ENCODE measurements at places on chromosomes 16 and 17.

GRCh38 chr16:20660325-20660724 is 37.2 kb downstream of the ACSM1 start:
- DNase-seq: no peak

- DNase-seq: no peak
Observed at GRCh38 chr16:10846213-10846998, 27.8 kb upstream of the TVP23A start.

- no peak for DNase-seq
Observed at GRCh38 chr16:88413231-88413630, 30.5 kb downstream of the ZNF469 start.

- no peak for DNase-seq
Observed at GRCh38 chr16:53061701-53062159, 6.9 kb downstream of the CHD9 start.

- no peak for DNase-seq
Observed at GRCh38 chr16:59707436-59708226, 973.5 kb upstream of the GOT2 start.

- peak; percentile 66 for DNase-seq
Observed at GRCh38 chr17:79019632-79020584, 4.1 kb upstream of the C1QTNF1 start.

DNA sequence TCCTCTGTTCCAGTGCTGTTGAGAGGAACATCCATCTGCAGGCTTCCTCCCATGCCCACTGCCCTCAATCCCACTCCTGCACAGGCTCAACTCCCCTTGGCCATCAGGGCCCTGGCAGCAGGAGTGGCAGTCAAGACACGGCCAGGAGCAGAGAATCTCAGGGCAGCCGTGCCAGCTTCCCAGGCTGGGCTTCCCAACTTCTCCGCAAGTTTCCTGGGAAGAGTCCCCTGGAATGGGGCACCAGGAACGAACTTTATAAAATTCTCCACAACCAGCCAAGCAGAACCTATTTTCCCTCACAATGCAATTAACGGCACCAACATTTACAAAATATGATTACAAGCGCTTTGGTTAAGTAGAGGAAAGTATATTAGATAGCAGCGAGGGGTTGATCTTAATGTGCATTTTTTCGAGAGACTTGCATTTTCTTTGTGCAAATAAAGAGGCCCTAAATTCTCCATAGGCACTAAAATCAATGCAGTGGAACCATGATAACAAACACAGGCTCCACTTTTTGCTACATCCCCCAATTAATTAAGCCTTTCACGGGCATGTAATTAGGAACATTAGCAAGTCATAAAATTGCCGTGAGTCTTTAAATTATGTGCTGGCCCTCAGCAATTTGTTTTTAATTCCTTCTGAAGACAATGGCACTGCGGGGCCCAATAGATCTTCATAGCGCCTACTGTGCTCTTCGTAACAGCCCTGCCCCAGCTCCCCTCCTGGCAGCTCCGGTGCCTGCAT is 99.9 kb upstream of the LHX1 start:
- DNase-seq: peak; percentile 33

DNA sequence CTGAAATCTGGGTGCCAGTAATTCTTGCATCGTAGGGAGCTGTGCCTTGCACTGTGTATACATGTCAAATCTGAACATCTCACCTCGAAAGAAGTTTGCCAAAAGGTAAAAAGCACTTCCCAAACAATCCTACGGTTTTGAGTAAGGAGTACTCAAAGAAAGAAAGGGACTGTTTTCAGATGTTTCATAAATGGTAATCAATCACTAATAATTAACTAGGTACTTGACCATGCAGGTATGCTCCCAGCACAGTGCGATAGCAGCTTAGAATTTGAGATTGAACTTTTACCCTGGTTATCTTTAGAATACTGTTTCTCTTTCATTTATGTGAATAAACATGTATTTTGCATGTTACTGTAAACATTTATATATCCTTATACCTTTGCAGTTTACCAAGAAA is 39.0 kb downstream of the PRKCA start:
- DNase-seq: peak; percentile 54

DNA sequence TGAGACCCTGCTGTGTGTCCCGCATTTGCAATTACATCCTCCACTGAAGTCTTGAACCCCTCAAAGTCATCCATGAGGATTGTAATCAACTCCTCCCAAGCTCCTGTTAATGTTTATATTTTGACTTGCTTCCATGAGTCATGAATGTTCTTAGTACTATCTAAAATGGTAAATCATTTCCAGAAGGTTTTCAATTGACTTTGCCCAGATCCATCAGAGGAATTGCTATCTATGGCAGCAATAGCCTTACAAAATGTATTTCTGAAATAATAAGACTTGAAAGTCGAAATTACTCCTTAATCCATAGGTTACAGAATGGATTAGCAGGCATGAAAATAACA is 2.5 kb upstream of the C16orf87 start:
- DNase-seq: peak; percentile 88

GRCh38 chr17:50423553-50424159 is 2.4 kb upstream of the ACSF2 start:
- peak; percentile 72 for DNase-seq

DNA sequence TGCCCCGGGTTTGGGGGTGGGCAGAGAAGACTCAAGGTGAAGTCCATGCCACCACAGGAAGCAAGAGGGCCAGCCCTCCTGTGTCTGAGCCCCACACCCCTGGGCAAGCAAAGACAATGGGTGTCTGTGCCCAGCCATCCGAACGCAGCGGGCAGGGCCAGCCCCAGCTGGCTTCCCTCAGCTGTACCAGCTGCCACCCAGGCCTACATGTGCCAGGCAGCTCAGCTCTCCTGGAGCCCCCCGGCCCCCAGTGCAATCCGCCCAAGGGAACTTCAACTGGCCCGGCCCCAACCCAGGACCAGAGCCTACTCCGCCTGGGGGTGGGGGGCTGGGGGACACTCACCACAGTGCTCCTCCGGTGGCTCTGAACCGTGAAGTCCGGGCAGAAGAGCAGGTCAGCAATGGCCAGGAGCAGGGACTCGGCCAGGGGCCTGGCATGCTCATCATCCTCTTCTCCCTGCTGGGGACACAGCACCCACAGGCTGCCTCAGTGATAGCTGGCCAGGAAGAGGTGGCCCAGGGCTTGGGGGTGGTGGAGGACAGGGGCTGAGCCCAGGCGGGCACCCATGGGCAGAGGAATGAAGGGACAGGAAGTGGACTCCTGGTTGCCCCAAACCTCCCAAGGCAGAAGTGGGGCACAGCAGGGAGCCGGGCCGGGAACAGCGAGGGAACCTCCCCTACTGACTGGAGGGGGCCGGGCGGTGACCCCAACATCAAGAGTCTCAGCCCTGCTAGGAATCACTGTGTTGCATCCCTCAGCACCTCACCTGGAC is 9.8 kb downstream of the HID1 start:
- DNase-seq: no peak

DNA sequence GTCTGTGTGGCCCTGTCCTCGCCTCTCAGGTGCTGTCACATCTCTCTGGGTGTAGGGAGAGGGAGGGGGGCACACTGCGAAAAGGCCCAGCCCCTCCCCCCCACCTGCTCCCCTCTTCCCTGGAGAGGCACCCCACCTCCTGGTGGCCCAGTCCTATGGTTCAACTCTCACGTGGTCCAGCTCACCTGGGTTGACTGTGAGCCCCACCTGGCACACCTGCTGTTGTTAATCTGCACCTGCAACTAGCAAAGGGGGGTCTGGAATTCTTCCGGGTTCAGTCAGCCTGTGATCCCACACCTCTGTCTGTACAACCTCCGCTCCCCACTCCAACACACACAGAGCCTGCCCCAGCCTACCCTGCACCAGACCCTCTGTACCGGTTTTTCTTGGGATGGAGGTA is 2.0 kb upstream of the SYNGR2 start:
- no peak for DNase-seq

Data from renal cortical epithelial cell (primary cell).